MG63 (cell line): ENCODE measurements at places on chromosomes 5 and 9. TPM values are rescaled to one million over a fixed set of nuclear protein-coding genes. Genes with fewer than 3 reads are reported as not detected.

- no peak for DNase-seq
These were observed 38.9 kb downstream of the NTRK2 start for GRCh38 chr9:84708400-84708799.

DNA sequence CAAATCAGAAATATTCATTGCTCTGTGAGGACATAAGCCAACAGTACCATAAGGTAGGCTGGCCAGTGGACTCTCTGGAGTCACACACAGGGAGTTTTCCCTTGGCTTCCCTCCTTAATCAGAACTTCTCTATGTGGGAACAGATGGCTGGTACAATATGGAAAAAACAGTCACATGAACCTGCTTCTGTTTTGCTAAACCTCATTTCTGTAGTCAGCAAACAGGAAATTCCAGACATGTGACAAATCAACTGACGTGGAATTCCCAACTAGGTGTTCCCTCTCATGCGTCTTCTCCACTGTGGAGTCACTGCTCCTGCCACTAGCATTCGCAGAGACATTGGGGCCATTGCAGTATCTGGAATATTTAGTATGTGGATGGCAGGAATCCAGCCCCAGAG lies 617.6 kb downstream of the KIF4B start:
- DNase-seq: no peak

DNA sequence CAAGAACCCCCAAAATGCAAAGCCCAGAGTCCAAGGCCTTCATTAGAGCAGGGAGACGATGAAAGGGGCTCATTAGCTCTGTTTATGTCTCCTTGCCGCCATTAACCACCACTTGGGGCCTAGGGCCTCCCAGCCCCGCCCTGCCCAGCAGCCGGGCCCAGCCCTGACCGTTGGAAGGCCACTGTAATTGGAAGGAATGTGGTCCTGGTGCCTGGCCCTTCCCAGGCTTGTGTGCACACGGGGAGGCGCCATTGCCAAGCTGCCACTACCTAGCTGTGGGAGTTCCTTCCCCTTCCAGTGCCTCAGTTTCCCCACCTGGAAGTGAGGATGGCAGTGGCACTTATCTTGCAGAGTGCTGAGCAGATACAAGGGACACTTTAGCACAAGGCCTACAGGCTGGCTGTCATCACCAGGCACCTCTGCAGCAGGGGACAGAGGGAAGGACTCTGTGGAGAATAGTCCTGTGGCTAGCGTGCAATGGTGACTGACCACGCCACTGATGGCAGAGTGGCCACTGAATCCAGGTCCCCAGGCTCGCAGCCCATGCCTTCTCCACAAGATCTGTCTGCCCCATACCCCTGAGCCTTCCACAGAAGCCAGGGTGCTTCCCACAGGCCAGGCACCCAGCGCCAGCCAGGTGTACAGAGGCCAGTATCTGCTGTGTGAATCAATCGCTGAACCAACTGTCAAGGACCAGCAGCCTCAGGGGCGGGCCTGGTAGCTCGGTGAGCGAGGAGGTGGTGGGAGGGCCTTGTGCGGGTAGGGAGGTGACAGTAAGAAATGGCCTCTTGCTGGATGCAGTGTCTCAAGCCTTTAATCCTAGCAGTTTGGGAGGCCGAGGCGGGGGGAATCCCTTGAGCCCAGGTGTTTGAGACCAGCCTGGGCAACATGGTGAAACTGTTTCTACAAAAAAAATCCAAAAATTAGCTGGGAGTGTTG lies 20.8 kb downstream of the GBGT1 start:
- DNase-seq: no peak

DNA sequence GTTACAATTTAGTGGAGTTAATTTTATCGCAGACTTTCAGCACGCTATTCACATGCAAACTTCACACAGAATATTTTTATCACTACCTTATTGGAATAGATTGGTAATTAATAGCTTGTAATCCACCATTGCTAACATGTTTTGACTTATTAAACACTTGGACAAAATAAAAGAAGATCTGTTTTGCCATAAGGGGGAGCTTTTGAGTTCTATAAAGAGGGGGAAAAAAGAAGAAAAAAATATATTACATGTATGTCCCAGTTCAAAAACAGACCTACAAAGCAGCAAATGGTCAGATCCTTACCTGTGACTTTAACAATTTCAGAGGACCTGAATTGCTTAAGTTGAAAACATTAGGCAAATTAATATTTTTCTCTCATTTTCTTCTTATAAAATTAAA lies 1.2 kb upstream of the PAPPA start:
- DNase-seq: no peak

- peak; percentile 44 for DNase-seq
These were observed 18.1 kb downstream of the MYMK start for GRCh38 chr9:133506653-133507038.

DNA sequence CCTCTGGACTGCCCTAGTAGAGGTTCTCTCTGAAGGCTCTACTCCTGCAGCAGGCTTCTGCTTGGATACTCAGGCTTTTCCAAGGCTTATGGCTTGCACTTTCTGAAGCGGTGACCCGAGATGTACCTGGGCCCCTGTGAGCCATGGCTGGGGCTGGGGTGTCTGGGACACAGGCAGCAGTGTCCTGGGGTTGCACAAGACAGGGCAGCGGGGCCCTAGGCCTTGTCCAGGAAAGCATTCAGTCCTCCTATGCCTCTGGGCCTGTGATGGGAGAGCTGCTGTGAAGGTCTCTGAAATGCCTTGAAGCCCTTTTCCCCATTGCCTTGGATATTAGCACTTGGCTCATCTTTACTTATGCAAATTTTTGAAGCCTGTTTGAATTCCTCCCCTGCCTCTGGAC lies 192.2 kb downstream of the YTHDC2 start:
- no peak for DNase-seq

DNA sequence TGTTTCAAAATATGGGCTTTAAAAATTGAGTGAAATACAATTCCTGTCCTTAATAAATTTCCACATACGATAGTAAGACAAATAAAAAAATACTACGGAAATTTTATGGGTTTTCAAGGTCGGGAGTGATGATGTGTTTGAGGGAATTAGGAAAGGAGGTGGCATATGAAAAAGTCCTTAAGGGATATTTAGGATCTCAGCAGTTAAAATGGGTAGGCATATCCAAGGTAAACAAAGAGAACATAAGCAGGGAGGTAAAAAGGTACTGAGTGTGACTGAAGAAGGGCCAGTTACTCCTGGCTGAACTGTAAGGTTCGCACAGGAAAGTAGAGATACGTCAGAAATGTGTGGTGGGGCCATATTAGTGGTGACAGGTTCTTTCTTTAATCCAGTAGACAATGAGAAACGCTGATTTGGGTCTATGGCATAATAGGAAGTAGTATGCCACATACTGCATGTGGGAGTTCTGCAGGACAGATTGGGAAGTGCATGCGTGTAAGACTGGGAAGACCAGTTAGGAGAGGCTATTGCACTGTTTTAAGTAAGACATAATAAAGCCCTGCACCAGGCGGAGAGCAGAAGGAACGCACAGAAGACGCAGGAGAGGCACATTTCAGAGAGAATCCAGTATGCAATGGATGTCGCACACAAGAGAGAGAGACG lies 937 bp upstream of the HMGCR start:
- DNase-seq: peak; percentile 67

- DNase-seq: no peak
These were observed 116.0 kb upstream of the TARS1 start for GRCh38 chr5:33324667-33325307.

GRCh38 chr9:84570482-84571154 lies 98.9 kb upstream of the NTRK2 start:
- DNase-seq: no peak

- DNase-seq: no peak
These were observed 17.3 kb upstream of the TGFBI start for GRCh38 chr5:136011414-136012001.

GRCh38 chr9:135641047-135641446 lies 1.7 kb upstream of the GLT6D1 start:
- DNase-seq: no peak

- DNase-seq: no peak
These were observed 45.3 kb upstream of the NAA35 start for GRCh38 chr9:85895685-85896084.

DNA sequence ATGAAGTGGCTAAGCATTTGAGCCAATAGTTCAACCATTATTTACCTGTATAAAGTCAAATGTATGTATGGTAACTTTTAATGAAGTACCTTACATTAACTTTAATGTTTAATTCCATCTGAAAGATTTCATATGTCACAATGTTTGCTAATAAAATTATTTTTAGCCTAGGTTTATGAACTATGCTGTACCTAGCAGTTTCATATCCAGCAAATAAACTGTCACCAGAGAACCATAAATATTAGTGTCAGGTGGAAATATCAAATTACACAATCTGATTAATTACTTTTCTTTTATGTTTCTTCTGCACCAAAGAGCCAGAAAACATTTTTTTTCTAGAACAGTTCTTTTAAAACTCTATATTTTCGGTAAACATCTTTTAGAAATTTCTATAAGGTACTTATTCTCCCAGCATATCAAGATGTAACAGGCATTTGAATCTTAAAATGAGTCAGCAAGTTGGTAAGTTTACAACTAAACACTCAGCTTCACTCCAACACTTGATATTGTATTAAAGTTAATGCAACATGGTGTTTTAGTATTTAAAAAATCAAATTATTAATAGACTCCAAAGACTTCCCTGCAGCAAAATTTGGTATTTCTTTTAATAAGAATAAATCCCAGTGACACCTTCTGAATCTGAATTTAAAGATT lies 8.5 kb upstream of the CCDC192 start:
- DNase-seq: no peak

- no peak for DNase-seq
These were observed 1.2 kb downstream of the OTULINL start for GRCh38 chr5:14582797-14583137.

DNA sequence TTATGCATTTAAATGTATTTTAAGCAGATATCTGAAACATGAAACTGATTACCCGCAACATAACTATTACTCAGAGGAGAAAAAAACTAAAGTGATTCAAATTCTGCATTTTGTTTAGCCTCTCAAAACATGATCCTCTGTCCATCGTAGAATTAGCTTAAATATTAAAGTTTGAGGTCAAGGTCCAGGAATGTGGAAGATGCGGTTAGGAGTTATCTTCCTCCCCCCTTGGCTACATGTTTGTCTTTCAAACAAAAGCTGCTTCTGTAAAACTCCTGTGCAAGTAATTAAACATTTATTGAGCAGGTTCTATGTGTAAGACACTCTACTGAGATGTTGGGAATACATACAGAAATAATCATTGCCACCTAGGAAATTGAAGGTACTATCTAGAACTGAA lies 175.0 kb upstream of the ISL1 start:
- DNase-seq: no peak

DNA sequence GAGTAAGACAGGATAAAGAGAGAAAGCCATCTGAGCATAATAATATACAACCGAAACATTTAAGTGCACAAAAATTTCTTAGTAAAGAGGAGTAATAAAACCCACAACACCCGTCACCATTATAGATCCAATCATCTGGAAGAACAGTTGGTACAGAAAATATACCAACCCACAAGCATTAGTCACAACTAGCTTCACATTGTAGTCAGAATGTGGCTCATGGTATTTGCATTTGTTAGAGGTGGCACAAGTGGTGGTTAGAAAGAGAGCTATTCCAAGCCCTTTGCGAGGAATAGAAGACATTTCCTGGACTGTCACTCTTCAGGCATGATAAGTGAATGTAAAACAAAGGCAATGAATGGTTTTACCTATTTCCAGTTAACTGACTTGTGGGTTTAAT lies 677.5 kb upstream of the ST8SIA4 start:
- no peak for DNase-seq

DNA sequence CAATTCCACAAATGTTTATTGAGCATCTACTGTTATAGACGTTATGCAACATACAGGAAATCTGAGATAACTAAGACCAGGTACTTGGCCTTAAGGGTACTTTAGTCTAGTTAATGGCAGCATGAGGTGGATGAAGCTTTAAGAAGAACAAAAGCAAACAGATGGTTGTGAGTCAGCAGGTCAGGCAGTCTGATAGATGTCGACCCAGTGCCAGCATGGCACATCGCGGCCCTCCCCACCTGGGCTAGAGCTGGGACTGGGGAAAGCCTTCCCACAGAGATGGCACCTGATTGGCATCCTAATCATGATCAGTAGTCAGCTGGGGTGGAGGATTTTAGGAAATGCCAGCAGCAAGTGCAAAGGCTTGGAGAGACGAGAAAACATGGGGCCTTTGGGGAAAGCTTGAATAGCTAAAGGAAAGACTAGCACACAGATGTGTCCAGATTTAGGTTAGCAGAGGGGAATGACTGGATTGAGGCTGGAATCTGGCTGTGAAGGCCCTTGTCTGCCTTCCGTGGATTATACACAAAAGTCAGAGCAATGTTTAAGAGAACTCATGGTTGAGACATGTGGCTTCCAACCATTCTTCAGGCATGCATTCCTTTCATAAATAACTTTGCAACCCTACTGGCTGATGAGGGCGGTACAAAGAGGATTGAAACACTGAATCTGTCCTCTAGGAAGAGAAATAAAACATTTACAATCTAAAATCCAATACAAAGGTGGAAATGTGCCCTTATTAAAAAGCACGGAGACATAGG lies 395.4 kb upstream of the WWC1 start:
- no peak for DNase-seq

- DNase-seq: no peak
These were observed 87.0 kb upstream of the ZNF462 start for GRCh38 chr9:106775960-106776359.

DNA sequence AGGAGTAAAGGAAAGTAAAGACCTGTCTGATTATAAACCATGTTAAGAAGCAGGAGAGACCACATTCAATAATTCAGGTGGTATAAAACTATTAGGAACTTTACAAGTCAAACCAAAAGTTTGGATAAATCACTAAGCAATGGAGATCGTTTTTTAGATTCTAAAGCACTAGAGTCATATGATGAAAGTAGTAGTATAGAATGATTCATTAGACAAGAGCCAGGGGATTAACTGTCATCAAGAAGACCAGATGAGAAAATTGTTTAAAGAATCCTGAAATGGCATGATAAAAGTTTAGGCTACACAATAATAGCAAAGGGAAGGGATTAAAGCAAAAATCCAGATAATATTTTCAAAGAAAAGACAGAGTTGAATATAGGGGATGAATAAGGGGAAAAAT lies 12.9 kb upstream of the CARNMT1 start:
- DNase-seq: no peak

DNA sequence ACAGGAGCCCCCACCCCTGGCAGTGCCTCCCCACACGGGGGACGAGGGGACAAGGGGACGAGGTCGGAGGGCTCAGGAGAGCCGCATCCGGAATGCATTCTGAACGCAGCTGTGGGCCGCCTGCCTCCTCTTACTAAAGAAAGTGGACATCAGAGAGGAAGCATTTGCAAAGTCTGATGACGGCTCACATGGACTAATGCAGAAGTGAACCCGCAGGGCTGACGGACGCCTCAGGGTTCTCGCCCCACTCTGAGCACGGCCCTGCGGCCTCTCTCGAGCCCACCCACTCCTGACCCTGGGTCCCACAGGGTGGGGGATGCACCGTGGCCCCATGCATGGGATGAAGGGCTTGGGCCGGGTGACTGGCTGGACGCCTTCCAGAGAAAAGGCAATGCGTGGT lies 5.9 kb downstream of the LPCAT1 start:
- DNase-seq: peak; percentile 5

Gene CDC14B
- 4.0 and 14.8 TPM in 2 replicates for total RNA-seq

Gene PROB1
- total RNA-seq: 0.13 TPM in 1 of 2 replicates, not detected in the other

Gene CDH18
- total RNA-seq: 18.8 and 25.4 TPM in 2 replicates

Gene EIF4EBP3
- 4.0 and 4.5 TPM in 2 replicates for total RNA-seq

Gene GAS1
- 6.5 and 12.4 TPM in 2 replicates for total RNA-seq

Gene BARHL1
- total RNA-seq: not detected in 2 replicates

Gene STK32A
- not detected in 2 replicates for total RNA-seq

Gene KDM3B
- 41.6 and 42.9 TPM in 2 replicates for total RNA-seq

Gene CHSY3
- total RNA-seq: not detected in 2 replicates

Gene FOXD4L3
- not detected in 2 replicates for total RNA-seq
